ENCODE measurements at places on chromosomes 4 and X. TPM values are rescaled to one million over a fixed set of nuclear protein-coding genes. Genes with fewer than 3 reads are reported as not detected.

GRCh38 chr4:15451181-15451865 is 18.4 kb upstream of the CC2D2A start:
- DNase-seq: no peak

- no peak for DNase-seq
Measured at GRCh38 chr4:162406637-162407365, 243.0 kb upstream of the FSTL5 start.

- no peak for DNase-seq
Measured at GRCh38 chr4:158877069-158877468, 108.2 kb downstream of the FNIP2 start.

DNA sequence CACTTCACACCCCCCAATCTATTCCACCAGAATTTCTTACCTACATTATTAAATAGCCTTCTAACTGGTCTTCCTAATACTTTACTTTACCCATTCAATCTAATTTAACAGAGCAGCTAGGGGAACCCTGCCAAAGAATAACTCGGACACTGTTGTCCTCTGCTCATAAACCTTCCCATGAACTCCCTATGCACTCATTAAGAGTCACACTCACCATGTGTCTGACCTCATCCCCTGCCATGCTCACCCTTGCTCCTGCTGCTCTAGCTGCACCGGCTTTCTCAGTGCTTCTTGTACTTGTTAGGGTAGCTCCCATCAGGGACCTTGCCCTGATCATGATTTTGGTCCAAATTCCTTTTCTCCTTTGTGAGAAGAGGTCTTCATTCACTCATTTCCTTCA is 54.6 kb upstream of the GUCY1A1 start:
- DNase-seq: no peak

GRCh38 chr4:61245069-61245714 is 45.1 kb downstream of the ADGRL3 start:
- DNase-seq: no peak

GRCh38 chr4:11051181-11051580 is 366.6 kb upstream of the CLNK start:
- DNase-seq: no peak

DNA sequence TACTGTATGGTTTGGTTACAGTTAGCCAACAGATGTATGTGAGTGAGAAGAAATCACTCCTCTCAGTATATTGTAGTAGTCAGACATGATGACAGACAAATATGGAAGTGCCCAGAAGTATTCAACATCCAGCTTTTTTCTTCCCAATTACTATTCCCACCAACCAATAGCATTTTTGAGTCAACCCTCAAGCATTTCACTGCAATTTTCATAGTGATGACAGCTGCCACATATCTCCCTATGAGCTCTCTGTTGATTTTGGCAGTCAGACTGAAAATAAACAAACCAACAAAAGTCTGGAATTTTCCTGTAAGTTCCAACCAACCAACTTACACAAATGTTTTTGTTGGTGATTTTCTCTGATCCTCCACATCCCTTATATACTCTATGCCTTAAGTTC is 8.2 kb upstream of the TRAM1L1 start:
- DNase-seq: no peak

DNA sequence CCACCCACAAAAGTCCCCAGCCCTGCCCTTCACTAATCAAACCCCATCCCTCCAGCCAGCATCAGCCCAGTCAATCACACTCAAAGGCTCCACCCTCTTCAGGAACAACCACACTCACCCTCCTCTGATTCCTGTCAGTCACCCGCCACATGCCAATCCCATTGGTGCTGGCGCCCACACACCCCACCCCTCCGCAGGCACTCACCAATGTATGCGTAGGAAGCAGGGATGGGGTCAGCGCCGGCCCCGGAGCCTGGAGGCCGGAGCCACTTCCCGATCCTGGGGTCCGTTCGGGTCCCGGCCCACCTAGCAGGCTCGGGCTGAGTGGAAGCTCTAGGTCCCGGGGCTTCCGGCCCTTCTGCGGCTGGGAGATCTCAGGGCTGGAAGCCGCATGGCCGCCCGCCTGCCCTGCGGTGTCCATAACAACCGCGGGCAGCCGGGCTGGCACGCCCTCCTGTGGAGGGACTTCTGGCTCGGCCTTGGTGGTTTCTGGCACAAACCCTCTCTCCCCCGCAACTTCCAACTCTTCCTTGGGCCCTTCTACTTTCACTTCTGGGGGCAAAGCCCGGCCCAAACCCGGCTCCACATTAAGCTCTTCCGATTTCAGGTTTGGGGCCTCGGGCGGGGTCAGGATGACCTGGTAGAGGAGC is 7.9 kb upstream of the CFP start:
- peak; percentile 33 for DNase-seq

GRCh38 chr4:7021930-7022664 is 21.1 kb upstream of the TADA2B start:
- no peak for DNase-seq

Gene CLDN34
- not detected for total RNA-seq

Gene SLC49A3
- 3.1 TPM for total RNA-seq

DNA sequence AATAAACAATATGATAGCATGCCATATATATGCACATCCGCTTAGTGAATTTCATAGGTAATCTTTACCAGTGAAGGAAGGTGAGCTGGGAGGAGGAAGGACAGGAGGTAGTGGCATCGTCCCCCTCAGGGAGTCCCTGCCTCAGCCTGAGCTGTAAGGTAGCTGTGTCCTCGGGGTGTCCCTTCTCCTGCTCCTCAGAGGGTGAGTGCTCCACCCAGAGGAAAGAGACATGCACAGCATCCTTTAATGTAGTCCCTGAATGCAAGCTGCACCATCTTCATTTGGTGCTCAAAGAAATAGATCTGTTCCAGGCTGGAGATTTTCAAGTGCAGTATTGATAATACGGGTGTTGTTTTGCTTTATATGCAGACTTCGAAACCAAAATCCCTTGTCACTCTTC is 330.4 kb upstream of the SFRP2 start:
- no peak for DNase-seq

DNA sequence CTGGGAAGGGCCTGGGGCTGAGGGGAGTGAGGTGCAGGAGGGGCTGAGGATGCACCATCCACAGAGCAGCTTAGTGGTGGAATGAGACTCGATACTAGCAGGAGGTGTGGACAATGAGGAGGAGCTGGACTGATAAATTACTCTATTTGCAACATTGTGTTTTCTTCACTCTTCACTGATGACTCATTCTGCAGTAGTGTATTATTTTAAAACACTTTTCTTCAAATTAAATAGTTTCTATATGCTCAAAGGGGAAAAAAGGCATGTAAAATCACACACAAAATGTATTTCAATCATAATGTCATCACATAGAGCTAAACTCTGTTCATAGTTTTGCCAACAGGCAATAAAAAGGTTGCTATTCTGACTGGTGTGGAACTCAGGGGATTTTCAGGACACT is 467.0 kb upstream of the CTSO start:
- DNase-seq: no peak

DNA sequence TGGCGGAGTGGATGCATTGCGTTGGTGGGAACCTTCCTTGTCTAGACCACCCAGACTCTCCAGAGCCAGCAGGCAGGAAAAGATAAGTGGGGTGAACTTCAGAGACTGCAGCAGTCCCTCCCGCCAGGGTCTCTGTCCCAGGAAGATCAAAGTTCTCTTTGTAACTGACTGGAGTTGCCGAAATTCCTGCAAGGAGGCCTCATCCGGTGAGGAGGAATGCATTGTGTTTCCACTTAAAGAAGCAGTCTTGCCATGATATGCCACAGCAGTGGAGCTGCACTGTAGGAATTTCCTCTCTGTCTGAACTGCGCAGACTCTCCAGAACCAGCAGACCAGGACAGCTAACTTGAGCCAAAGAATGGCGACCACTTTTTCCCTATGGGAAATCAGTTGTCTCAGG is 1190.4 kb downstream of the TECRL start:
- DNase-seq: peak; percentile 23

DNA sequence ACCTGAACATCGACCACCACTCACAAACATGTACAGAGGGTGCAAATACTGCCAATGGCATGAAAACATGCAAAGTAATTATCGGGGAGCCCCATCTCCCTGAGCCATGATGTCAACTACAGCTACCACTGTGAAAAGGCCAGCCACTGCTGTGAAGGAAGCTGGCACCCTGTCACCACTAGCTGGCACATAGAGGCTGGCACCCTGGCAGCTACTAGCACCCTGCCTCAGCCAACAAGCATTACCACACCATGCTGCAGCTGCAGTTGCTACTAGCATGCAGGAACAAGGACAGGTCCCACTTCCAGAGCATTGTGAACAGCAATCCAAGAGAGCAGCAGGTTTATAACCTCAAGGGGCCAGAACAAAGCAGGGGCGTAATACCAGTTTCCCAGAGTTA is 81.4 kb downstream of the PRR32 start:
- no peak for DNase-seq

- no peak for DNase-seq
Measured at GRCh38 chr4:42720533-42720932, 63.6 kb upstream of the ATP8A1 start.

Gene TLR8
- total RNA-seq: 0.45 TPM

Gene LRP2BP
- total RNA-seq: 3.0 TPM

Gene TMEM156
- total RNA-seq: not detected

- DNase-seq: no peak
Measured at GRCh38 chr4:7389719-7390118, 45.0 kb downstream of the PSAPL1 start.

- DNase-seq: no peak
Measured at GRCh38 chr4:154516318-154517029, 24.9 kb upstream of the DCHS2 start.

GRCh38 chrX:135408794-135409193 is 12.9 kb upstream of the SMIM10L2A start:
- DNase-seq: no peak

Gene AWAT2
- not detected for total RNA-seq

GRCh38 chr4:26141911-26142638 is 178.7 kb upstream of the RBPJ start:
- DNase-seq: peak; percentile 62

GRCh38 chrX:65642914-65643491 is 24.5 kb upstream of the MSN start:
- DNase-seq: no peak

GRCh38 chr4:84479663-84480062 is 19.4 kb downstream of the NKX6-1 start:
- no peak for DNase-seq

DNA sequence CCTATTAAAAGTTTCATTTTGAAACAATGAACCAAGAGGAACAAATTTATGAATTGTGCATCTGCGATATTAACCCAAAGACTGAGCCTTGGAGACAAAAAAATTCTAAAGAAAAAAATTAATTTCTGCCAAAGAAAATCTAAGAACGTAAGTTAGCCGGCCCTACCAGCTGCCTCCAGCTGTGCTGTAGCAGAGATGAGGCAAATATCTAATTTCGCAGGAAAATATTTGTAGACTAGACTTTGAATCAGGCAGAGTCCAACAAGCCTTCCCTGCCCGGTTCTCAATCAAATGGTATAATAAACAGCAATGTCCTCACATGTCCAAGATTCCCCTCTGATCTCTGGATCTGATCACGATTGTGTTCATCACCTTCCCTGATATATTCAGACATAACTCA is 21.2 kb upstream of the SMIM20 start:
- no peak for DNase-seq

DNA sequence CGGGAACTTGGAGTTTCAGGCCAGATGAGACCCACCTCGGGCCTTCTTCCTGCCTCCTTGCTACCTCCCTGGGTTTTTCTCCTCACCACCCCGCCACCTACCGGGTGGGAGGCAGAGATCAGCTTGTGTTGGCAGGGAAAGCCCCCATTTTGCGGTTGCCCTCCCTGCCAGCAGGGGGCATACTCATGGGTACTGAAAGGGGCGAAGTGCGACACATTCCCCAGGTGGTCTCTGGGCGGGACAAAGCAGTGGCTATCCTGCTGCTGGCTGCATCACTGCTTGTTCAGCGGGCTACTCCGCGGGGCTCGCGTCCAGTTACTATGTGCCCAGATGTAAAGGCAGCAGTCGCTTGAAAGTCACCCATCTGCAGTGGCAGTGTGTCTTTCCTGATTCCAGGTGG is 330.3 kb downstream of the PDHA2 start:
- no peak for DNase-seq

GRCh38 chr4:121861426-121861825 is 8.8 kb downstream of the BBS7 start:
- DNase-seq: no peak

Gene HEPH
- 0.19 TPM for total RNA-seq

Gene NDNF
- 6.9 TPM for total RNA-seq

Gene CENPU
- total RNA-seq: 1.6 TPM

Gene GAGE2A
- not detected for total RNA-seq

Gene SPANXN3
- not detected for total RNA-seq

DNA sequence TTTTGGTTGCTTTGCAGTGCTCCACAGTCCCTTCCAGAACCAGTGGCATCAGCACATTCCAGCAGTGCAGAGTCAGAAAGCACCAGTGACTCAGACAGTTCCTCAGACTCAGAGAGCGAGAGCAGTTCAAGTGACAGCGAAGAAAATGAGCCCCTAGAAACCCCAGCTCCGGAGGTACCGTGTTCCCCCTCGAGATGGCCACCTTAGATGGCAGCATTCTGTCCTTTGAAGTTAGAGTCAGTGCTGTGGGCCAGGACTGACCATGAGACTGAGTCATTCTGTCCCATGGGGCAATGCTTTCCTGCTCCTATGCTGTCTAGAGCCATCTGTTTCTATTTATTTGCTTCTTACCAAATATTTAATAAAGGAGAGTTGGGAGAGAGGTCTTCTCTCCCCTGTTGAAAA is 112.3 kb downstream of the KLHL8 start:
- DNase-seq: peak; percentile 53

Gene EGF
- 48.1 TPM for total RNA-seq

Gene MOSPD2
- 3.1 TPM for total RNA-seq

Gene ZNF711
- total RNA-seq: 0.37 TPM

Gene IL2
- not detected for total RNA-seq

- no peak for DNase-seq
Measured at GRCh38 chr4:47933840-47934239, 19.5 kb upstream of the NFXL1 start.

DNA sequence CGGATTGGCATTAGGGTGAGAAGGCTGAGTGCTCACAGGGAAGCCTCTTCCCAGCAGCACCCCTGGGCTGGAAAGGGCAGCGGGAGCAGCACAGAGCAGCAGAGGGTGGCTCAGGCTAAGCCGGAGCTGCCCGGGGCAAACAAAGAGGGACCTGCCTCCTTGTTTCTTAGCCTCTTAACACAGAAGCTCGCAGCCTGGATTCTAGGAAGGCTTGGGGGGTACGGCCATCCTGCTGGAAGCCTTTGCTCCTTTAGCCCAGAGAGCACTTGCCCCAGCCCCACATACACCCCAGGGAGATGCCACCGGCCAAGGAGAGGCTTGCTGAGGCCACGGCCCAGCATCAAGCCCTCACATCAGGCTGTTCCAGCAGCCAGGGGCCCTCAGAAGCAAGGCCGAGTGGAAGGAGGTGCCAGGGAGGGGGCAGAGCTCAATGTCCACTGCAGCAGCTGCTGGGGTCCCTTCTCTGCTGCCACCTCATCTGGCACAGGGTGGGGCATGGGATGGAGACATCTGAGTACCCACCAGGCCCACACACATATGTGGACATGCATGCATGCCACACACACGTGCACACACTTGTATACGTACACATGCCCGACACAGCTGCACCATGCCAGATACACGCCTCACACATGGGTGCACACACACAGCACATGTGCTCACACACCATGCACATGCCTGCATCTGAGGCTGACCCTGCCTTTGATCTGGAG is 20.3 kb upstream of the SPON2 start:
- DNase-seq: peak; percentile 68

- no peak for DNase-seq
Measured at GRCh38 chr4:105461221-105461620, 12.6 kb downstream of the PPA2 start.
